ENCODE measurements at places on chromosomes 6 and 20. TPM values are rescaled to one million over a fixed set of nuclear protein-coding genes. Genes with fewer than 3 reads are reported as not detected.
A peak's percentile ranks its signal among the peaks of the same experiment; 100 is the strongest.

The TNXB gene
- 1.6 TPM for total RNA-seq

DNA sequence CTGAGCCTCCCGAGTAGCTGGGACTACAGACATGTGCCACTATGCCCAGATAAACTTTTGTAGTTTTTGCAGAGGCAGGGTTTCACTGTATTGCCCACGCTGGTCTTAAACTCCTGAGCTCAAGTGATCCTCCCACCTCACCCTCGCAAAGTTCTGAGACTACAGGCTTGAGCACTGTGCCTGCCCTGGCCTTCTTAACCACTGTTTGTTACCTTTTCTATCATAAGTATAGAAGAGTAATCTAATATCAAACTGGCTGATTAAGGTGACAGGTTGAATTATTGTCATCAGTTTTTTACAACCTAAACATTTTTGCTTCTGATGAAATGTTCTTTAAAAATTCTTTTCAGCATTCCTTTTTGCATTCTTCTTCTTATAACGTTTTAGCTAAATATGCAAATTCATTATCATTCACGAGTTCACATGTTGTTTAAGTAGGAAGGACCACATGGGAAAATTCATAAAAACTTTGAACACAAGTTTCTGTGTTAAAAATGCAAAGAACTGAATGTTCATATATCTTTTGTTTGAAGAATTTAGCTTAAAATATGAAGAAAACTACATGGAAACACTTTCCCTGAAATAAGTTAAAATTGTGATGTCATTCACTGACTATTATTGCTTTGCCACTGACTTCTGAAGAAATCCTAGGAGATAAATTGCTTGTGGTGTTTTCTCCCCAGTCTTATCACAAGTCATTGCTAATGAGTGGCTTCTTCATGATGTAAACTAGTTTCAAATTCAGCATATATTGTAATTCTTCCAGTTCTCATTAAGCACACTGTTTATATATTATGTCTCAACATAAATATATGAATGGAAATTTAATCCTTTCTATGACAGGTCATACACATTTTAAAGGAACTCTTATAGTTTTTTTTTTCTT is 106.7 kb downstream of the ADGRB3 start:
- no peak for DNase-seq

GRCh38 chr6:15593798-15594197 is 69.0 kb downstream of the DTNBP1 start:
- peak; percentile 71 for DNase-seq

DNA sequence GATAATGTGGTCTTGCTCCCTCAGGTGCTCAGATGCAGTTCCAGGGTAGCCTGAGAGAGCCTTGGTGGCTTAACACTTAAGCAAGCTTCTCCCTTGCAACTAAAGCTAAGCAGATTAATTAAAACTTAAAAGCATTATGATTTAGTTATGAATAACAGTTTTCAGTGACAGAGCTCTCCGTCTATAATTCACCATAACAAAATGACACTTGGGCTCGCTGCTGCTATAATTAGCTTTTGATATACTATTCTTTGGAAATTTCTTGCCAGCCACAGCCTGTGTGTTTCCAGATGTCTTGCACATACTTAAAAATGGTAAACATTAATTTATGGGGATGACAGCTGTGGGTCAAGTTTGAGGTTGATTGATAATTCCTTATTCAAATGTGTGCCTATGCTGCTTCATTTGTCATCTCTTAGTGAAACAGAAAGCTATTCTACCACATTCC is 380.5 kb downstream of the TFAP2B start:
- DNase-seq: peak; percentile 75

GRCh38 chr20:19625426-19625825 is 132.6 kb upstream of the RIN2 start:
- peak; percentile 94 for DNase-seq

The SALL4 gene
- total RNA-seq: not detected

The MYBL2 gene
- total RNA-seq: 191 TPM

- DNase-seq: peak; percentile 7
Observed at GRCh38 chr6:34867484-34867883, 20.4 kb downstream of the TAF11 start.

GRCh38 chr6:57252975-57253374 is 30.9 kb upstream of the RAB23 start:
- DNase-seq: no peak

GRCh38 chr20:37344506-37345338 is 1.2 kb upstream of the SRC start:
- DNase-seq: peak; percentile 59

GRCh38 chr20:43963872-43964791 is 49.5 kb downstream of the TOX2 start:
- peak; percentile 99 for DNase-seq

DNA sequence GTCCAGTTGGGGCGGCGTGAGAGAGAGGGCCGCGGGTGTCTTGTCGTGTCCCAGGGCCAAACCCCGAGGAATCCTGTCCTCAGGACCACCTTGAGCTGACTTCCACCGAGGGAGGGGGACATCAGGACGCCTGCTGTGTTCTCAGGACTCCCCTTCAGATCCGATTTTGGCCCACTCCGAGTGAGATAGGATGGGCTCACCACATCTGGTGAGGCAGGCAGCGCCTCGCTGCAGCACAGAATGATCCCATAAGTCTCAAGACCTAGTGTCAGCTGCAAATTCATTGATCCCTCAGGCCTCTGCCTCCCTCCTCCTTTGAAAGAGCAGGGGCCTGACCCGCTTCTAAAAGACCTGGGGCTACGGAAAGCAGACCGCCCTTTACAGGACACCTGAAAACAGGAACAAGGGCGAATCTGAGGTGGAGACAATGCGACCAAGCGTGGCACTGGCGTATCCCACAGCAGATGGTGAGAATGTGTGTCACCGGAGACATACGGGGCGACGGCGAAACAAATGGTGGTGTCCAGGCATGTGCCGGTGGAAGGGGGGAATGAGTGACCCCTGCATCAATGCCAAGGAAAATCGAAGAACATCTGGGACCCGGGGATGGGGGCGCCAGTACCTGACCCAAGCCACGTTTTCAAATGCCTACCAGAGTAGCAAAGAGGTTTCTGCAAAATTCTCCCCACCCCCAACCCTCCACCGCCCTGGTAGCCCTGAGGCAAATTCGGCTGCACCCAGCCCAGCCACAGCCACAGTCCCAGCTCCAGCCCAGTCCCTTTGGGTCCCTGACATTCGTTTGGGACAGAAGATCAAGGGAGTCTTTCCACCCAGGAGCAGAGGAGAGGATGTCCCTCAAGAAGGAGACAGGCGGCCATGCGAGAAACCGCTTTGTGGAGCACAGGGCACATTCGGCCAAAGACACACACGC is 162.1 kb upstream of the ZNF337 start:
- DNase-seq: no peak

The C6orf118 gene
- total RNA-seq: 0.77 TPM

DNA sequence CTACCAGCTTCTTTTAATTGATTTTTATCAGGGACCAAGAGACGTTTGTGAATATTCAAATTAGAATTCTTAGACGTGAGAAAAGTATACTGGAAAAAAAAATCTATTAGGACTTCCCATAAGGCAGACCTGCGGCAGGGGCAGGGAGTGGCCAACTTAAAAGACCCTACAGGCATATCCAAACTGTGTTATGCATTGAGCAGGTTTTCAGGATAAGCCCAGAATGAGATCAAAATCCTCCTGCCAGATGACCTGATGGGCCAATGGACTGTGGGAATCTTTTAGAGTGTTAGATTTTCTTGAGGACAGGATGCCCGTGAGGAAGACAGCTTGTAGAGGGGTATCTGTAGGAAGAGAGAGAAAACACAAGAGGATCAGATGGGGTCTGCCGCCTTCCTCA is 391.5 kb downstream of the CD83 start:
- no peak for DNase-seq

The ASXL1 gene
- total RNA-seq: 54.4 TPM

DNA sequence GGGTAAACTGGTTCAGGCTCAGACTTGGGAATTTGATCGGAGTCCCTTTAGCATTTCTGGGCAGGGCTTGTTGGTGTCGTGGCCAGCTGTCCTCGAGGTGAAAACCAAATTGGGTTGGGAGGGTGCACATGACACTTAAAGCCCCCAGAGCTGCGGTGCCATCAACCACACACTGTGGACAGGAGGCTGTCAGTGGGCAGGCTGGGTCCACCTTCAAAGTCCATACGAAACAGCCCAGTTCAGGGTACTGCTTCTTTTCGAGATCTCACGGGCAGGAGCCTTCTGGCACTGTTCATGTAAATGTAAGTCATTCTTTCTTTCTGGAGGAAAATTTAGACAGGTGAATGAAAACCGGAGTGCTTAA is 7.0 kb downstream of the SYNJ2 start:
- DNase-seq: no peak

GRCh38 chr6:82607998-82608725 is 244.5 kb downstream of the TPBG start:
- no peak for DNase-seq

DNA sequence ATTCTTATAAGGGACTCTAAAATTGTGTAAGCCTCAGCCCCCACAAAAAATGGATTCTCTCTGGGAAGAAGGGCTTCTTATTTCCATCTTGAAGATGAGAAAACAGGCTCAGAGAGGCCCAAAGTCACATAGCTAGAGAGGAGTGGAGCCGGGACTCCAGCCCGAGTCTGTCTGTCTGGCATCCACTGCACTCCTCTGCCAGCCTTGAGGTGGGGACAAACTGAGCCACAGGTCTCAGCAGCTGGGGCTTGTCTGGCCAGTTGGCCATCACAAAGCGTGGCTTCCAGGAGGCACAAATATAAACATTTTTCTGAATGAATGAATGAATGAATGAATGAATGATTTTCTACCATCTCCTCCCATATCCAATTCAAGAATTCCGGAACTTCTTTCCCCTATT is 42.9 kb upstream of the EYA2 start:
- no peak for DNase-seq

The HLA-DPA1 gene
- not detected for total RNA-seq

The CTCFL gene
- total RNA-seq: not detected

The SGK2 gene
- 0.23 TPM for total RNA-seq

DNA sequence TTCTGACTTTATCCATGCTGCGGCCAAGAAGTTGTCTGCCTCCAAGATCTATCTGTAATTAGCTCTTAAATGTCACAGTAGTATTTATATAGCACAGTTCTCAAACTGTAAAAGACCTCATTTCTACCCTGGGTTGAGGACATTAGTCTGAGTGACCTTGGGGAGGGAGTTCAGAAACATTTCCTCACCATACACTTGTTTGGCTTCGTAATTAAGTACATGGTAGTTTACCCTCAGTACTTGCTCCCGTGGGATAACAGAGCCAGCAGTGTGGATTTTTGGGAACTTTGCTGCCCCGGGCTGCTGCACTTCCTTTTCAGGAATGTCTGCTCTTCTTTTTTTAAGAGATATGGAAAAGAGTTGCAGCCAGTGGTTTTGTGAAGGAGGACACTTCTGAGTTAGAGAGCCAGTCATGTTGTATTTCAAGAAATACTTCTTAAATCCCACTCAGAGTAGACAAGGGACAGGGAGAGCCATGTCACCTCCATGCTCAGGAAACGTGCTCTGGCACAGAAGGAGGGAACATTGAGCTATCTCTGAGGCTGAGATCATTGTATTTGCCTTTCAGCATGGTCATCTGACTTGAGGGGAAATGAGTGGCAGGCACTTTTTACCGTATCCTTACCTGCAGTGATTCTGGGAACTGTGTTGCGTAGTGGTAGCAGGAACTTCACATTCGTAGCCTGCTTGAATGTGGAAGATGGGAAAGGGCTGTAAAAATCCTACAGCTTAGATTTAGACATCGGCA is 33.6 kb downstream of the RPRD1B start:
- no peak for DNase-seq

The NOTCH4 gene
- 4.9 TPM for total RNA-seq

DNA sequence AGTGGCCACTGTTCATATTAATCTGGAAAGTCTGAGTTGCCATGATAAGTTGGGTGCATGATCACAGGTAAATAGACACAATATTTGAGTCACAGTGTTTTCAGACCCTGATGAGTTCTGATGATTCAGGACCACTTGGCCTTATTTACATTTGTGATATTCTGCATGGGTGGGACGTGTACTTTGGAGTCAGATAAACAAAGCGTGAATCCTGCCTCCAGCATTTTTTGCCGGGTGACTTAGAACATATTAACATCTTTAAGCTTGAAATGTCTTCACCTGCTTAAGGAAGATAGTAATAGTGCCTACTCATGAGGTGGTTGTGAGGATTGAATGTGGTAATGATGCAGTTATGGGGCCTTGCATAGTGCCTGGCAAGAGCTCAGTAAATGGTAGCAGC is 995.1 kb downstream of the KIF16B start:
- DNase-seq: no peak

GRCh38 chr6:2766767-2767656 is 1.8 kb downstream of the WRNIP1 start:
- no peak for DNase-seq

DNA sequence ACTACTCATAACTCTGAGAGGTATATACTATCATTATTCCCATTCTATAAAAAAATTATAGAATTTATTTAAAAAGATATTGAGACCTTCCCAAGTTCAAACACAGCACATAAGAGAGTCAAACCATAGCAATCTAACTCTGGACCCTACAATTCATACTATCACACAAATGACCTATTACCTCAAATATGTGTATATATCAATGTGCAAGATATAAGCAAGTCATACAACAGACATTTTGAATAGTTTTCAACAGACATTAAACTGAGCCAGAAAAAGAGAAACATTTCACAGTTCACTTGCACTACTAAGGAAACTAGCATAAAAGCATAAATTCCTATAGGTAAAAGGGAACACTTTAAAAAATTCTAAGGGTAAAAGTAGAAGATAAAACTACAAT is 11.7 kb downstream of the PHIP start:
- DNase-seq: no peak

The HLA-DQB1 gene
- not detected for total RNA-seq

The ARMH2 gene
- total RNA-seq: not detected

DNA sequence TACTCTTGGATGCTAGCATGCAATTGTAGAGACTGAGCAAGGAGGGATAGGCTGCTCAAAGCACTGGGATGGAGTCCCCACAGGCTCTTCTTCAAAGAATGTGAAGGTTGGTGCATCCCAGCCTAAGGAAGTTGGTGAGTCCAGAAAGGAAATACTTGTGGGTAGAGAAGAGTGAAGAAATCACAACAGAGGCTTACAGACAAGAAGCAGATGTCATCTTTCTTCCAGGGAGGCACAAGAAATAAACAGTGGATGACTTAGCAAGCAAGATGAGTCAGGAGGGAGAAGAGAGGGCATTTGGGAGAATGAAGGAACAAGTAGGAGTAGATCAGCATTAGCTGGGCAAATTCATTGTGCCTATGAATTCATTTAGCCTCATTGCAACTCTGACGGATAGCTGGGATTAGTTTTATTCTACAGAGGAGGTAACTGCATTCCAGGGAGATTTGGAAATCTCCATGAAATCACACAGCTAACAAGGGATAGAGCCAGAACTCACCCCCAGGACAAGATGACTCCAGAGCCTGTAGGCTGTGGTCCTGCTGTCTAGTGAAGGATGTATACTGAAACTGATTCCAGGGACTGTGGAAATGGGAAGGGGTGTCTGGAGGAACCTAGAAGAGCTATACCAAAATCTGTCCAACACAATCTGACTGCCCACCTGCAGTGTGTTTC is 125.8 kb upstream of the SPTLC3 start:
- no peak for DNase-seq

- DNase-seq: peak; percentile 62
Observed at GRCh38 chr6:116411284-116411623, 40.5 kb downstream of the DSE start.

The GPX6 gene
- total RNA-seq: not detected
